Hepatic stellate cell (primary cell): ENCODE measurements at places on chromosomes 7 and 10.

- no peak for DNase-seq
Observed at GRCh38 chr7:22358820-22359697, 2.1 kb upstream of the RAPGEF5 start.

DNA sequence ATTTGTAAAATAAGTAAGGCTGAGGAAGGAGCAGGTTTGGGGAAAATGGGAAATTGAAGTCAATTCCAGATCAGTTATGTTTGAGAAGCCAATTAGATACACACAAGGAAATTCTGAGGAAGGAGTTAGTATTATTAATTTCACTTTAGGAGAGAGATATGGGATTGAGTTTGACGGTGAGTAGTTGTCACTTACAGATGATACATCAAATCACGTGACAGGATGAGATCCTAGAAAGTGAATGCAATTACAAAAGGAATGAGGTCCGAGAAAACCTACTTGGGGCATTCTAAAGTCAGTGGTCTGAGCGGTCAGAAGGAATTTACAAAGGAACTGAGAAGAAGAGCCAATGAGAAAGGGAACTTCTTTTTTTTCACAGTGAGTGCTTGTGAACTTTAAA, 364.3 kb upstream of the TMEM229A start:
- DNase-seq, result no peak

GRCh38 chr10:35959252-35959651, 317.2 kb upstream of the FZD8 start:
- DNase-seq, result no peak

- DNase-seq, result peak; percentile 86
Observed at GRCh38 chr10:126252884-126253610, 135.2 kb downstream of the ADAM12 start.

DNA sequence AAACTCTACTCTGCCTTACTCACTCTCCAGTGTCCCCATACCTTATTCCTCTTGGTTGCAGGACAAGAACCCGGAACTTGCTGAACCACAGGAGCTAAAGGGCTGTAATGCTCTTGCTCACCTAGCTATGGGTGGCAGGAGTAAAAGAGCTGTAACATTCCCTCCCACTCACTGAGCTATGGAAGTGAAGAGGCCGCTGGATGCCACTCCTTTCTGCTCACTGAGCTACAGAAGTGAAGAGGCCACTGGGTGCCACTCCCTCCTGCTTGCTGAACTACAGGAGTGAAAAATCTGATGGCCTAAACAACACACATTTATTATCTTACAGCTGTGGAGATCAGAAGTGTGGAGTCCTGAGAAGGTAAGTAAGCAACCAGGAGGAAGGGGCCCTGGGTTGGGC, 17.5 kb downstream of the MRPS24 start:
- no peak for DNase-seq

DNA sequence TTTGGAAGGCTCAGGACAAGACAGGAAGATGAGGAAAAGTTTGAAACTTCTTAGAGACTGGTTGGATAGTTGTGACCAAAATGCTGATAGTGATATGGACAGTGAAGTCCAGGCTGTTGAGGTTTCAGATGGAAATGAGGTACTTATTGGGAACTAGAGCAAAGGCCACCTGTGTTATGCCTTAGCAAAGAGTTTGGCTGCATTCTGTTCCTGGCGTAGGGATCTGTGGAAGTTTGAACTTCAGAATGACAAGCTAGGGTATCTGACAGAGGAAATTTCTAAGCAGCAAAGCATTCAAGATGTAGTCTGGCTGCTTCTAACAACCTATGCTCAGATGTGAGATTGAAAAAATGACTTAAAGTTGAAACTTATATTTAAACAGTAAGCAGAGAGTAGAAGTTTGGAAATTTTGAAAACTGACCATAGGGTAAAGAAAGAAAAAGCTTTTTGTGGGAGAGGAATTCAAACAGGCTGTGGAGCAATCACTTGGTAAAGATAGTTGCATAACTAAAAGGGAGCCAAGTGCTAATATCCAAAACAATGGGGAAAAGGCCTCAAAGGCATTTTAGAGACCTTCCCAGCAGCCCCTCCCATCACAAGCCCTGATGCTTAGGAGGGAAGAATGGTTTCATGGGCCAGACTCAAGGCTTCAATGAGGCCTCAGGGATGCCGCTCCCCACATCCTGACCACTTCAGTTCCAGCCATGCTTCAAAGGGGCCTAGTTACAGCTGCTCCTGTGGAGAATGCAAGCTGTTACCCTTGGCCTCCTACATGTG, 415.1 kb downstream of the INHBA start:
- no peak for DNase-seq

GRCh38 chr7:130114776-130115175, 44.4 kb downstream of the KLHDC10 start:
- DNase-seq, result no peak
